ENCODE measurements at places on chromosomes 7 and 10.

DNA sequence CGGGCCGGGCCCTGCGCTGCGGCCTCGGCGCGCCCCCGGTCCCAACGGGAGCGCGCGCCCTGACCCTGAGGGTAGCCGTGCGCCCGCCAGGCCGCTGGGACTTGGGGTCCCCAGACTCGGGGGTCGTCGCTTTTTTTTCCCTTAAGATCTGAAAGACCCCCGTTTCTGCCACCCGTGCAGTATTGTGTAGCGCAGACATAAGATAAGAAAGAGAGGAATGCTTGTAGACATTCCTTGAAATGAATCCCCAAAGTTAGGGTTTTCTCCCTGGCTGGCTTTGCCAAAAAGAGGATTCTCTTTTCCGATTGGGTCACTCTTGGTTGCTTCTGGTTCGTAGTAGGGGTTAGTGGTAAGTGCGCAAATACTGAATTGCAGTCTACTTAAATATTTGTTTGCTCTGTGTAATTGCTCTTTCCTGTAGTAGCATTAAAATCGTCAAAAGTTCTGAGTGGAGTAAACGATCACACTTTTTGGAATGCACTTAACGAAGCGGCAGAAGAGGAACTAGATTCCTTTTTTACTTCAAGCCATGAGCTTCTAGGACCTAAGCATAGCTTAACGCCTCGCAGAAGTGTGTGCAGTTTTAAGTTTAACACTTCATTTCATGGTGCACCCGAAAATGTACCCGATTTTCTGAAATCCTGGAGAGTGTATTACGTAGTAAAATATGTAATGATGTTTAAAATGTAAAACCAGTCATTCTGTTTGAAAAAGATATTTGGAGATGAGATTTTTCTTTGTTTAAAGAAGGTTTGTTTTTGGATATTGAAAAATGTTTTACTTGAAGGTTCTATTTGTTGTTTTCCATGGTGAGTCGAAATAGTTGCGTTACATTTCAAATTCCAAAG, 1.3 kb downstream of the CUL1 start:
- DNase-seq = peak; percentile 46

DNA sequence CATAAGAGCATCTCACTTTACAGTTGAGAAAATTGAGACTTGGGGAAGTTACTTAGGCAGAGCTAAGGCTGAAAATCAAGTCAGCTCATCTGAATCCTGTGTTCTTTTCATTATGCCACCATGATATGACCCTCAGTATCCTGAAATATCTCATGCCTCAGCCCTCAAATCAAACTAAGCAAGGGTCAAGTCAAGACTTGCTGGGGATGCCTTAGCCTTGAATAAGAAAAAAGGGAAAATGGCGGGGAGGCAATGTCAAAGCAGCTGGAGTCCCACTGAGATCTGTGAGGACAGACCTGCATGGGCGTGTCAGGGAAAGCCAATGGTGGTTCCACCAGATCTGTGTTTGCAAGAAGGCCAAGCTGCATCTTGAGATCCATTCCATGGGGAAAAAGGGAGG, 91.0 kb upstream of the CACUL1 start:
- no peak for DNase-seq

DNA sequence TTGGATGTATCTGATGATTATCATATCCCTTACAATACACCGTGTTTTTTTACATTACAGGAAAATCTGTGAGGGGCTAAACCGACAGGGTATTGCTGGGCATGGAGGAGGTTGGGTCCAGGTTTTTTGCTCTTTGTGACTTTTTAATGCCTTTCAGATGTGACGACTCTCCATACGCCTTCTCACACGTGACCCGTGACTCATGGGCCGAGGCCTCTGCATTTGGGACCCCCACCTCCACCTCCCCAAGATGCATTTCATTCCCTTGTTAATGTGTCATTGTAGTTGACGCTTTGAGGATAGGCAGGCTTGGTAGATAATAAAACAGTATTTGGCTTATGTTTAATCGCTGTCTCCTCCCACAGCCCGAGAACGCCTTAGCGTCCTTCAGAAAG, 95.3 kb downstream of the CUX1 start:
- DNase-seq = peak; percentile 53

GRCh38 chr10:132951926-132952325, 9.6 kb upstream of the CFAP46 start:
- no peak for DNase-seq

DNA sequence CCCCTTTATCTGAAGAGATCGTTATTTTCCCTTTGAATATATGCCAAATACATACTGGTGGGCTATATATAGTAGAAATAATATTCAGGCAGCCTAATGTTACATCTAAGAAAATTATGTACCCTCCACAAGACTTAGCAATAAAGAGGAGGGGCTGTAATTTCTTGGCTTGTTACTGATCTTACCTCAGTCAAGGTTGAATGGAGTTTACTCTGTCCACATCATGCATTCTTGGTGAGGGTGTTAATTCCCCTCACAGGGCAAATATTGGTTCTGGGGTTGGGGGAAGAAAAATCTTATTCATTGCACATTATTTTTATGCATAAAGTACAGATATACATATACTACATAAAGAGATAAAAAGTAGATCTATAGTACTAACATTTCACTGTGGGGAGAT, 145.8 kb upstream of the ANK3 start:
- DNase-seq = no peak

DNA sequence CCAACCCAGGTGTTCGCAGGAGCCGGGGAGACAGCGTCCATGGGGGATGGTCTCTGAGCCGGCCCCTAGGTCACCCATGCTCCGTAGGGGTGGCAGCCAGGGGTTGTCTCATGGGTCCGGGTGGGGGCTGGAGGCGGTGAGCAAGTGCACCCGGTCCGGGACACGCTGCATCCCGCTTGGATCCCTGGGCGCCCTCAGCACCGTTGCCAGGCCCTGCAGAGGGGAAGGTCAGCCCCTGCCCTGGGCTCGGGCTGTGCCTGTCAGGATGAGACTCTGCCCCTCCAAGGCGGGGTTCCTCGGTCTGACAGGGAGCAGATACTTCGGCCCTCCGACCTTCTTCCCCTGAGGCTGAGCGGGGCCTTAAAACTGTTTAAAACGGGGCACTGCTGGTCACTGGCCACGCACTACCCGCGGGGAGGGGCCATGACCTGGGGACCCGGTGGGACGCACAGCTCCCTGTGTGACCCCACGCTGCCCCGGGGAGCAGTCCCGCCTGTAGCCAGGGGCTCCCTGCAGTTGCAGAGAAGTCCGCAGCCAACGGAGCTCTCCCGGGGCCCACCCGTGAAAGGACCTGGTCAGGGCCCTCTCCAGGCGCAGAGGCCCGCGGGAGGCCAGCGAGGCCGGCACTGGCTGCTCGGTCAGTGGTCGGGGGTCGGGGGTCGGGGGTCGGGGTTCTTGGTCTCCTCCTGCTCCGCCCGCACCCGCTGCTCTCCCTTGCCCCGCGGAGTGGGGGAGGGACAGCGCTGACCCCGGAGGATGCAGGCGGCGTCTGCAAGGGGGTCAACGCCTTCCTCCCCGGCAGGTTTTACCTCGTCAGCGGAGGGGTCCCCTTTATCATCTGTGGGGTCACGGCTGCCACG, 33.4 kb upstream of the KNDC1 start:
- DNase-seq = no peak

DNA sequence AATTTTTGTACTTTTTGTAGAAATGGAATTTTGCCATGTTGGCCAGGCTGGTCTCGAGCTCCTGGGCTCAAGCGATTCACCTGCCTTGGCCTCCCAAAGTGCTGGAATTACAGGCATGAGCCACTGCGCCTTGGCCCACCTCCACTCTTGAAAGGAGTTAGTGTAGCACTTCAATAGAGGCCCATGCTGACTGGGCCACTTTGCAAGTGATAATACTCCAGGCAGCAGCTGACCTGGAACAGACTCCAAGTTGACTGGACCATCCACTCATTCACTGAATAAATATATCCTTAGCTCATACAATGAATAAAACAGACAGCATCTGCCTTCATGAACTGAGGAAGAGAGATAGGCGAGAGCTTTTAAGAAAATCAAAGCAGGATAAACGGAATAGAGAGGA, 14.7 kb downstream of the CPVL start:
- no peak for DNase-seq

DNA sequence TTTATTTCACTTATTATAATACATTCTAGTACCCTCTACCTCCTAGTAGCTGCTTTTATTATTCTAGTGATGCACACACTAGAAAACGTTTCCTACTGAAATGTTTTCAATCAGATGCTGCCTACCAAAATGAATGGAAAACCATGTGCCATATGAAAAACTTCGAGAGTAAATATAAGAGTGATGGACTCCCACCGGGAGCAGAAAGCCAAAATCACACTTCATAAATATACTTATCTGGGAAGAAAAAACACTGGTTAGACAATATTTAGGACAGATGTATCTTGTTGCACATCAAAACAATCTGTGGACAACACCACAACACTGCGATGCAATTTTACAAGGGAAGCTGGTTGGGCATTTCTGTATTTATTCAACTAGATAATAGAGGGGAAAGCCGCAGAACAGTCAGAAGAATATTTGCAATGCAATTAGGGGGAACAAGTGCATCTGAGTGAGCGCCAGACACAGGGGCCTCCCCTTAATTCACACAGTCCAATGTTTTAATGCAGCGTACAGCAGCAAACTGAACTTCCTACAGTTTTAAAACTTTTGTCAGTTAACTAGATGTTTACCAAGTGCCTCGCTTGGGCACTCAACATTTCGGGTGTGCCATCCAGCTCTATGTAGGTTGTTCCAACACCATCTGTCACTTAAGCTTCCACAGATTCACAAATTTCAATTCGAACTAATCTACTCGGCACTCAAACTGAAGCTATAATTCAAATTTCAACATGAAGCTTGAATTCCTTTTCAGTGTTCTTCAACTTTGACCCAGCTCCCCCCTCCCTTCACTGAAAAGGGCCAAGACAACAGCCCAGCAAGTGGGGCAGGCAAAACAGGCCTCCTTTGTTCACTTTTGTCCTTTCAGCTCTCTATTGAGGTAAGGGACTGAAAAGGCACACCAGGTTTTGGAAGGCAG, 7.4 kb downstream of the NRCAM start:
- no peak for DNase-seq

- peak; percentile 30 for DNase-seq
Observed at GRCh38 chr10:103470761-103471653, 8.0 kb downstream of the CALHM3 start.

DNA sequence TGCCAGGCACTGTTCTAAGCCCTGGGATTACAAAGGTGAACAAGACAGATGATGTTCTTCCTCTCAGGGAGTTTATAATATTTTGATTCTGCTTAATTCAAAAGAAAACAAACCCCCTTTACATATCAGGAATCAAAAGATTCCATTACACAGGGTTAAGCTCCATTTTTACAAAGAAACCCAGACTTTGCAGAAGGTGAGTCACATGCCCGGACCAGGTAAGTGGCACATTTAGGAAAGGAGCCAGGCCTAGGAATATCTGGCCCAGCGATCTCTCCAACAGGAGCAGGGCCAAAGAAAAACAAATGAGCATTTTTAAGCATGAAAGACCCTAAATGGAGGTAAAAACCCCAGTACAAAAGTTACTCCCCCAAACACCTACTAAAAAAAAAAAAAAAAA, 1.1 kb downstream of the STN1 start:
- DNase-seq = no peak

DNA sequence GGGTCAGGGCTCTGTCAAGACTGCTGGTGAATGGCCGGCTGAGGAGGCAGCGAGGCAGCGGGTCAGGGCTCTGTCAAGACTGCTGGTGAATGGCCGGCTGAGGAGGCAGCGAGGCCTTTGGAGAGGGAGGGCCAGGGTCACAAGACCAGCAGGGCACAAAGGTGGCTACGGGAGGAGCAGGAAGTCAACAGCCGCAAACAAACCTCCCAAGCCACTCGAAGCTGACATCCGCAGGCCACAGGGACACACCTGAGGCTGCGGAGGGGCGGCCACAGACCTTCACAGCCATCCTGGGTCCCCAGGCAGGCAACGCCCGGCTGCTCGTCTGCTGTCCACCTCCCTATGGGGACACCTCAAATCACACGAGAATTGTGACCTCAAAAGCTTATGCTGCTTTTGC, 8.9 kb upstream of the GPER1 start:
- no peak for DNase-seq

- peak; percentile 42 for DNase-seq
Observed at GRCh38 chr7:50791938-50792341, 9.2 kb upstream of the GRB10 start.

- DNase-seq = no peak
Observed at GRCh38 chr7:16810573-16810972, 5.8 kb upstream of the AGR2 start.

- no peak for DNase-seq
Observed at GRCh38 chr10:122161795-122162194, 109.3 kb upstream of the BTBD16 start.

GRCh38 chr7:112874909-112875308, 84.7 kb upstream of the TMEM168 start:
- no peak for DNase-seq

- no peak for DNase-seq
Observed at GRCh38 chr7:138903186-138903820, 77.9 kb downstream of the KIAA1549 start.

DNA sequence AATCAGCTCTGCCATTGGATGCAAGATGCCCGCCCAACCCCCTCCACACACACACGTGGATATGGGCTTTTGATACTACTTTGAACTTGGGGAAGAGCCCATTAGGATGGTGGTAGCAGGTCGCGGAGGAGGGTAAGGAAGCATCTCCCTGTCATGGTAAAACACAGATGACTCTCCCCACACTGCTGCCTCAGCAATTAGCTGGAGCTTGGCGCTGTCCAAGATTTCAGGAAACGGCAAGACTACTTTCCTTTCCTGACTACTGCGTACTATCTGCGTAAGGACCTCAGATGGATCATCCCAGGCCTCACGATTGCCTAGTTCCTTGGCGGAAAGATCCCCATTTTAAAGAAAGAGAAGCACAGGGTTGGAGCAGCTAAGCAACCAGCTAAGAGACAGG, 134.3 kb downstream of the C10orf90 start:
- peak; percentile 45 for DNase-seq

DNA sequence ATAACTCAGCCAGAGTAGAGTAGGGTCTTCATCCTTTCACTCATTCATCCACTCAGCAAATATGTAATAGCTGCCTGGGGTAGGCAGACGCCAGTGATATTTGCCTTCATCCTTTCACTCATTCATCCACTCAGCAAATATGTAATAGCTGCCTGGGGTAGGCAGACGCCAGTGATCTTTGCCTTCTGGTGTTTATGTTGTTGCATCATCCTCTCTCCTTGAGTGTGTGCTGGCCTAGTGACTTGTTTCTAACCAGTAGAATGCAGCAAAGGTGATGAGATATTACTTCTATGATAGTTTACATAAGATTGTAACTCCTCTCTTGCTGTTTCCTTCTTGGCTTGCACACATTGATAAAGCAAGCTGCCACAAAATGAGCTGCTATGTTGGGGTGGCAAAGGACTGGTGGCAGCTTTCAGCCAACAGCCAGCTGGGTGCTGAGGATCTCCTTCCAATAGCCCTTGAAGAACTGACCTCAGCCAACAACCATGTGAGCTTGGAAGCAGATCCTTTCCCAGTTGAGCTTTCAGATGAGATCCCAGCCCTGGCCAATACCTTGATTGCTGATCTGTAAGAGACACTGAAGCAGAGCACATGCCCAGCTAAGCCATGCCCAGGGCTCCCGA, 23.2 kb upstream of the MTPN start:
- DNase-seq = peak; percentile 5

DNA sequence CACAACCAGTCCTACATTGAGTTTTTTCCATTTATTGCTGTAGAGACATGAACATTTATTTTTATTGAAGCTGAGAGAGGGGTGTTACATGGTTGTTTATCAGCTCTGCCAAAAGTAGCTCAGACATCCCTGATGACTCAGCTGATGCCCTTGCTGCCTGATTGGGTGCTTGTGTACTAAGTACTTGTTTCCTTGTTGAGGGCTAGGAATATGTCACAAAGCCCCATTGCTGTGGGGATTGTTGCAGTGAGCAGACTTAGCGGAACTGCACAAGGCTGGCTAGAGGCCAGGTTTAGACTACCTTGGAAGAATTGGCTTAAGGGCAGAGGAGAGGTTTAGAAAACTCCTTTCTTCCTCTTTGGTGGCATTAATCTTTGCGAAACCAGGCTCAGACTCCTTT, 110.6 kb downstream of the AUTS2 start:
- DNase-seq = peak; percentile 51
